Vagina (tissue), 2 donors: ENCODE measurements at places on chromosomes 1 and 21.

DNA sequence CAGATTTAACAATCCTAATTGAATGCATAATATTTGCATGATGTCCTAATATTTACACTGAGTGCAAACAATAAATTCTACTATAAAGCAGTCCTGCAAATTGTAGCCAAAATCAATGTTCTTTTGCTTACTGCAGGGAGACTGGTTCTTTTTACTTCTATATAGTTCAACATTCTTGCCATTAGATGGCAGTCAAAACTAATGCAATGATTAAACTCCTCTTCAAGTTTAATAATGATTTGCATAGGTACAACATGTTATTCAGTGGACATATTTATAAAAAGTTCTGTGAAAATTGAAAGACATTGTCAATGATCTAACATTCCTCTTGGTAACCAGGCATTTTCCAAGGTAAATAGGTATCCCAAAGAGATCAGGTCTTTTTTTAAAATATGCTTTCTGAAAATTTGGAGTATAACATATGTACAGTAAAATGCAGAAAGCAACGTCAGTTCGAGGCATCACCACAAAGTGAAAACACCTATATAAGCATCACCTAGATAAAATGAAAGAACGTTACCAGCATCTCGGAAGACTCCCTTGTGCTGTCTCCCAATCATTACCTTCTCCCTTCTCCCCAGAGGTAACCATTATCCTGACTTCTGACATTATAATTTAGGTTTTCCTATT is 9.8 kb upstream of the FNBP1L start:
- no peak for DNase-seq

DNA sequence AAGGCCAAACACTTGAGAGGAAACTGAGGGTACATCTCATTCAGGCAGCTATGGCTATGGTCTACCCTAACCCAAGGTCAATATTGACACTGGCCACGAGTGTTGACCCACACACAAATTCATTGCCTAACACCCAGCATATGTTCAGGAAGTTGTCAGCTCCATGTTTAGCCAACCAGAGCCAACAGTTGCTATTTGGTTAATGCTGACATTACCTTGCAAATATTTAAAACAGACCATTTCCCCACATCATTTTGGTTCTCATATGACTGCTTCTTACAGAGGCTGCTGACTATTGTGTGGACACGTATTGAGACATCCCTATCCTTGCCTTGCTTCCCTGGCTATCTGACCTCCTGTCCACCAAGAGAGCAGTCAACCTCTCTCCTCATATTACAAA is 97.3 kb downstream of the LMX1A start:
- no peak for DNase-seq

DNA sequence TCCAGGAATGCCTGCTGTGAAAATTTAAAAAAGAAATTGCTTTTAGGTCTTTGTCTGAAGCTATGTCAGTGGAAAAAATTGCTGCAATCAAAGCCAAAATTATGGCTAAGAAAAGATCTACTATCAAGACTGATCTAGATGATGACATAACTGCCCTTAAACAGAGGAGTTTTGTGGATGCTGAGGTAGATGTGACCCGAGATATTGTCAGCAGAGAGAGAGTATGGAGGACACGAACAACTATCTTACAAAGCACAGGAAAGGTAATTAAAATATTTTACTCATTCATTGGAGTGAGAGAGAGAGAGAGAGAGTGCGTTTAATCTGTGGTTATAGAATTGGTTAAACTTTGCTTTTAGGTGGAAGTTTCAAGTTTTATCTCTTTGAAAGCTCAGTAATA is 20.0 kb downstream of the CDC73 start:
- DNase-seq: no peak

DNA sequence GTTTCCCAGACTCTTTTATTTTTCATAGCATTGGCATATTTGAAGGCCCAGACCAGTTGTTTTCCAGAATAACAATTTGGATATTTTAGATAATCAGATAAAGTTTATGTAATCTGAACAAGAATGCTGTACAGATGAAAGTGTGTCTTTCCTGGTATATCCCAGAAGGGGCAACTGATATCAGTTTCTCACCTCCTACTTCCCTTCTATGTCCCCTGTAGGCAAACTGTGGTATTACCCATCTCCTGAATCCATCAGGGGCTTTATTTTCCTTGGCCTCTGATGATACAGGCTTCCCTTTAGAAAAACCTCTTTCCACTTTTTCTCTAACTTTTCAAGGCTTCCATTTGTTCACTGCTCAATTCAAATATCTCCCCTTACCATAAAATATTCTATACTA is 87.5 kb upstream of the RGS1 start:
- DNase-seq: no peak

DNA sequence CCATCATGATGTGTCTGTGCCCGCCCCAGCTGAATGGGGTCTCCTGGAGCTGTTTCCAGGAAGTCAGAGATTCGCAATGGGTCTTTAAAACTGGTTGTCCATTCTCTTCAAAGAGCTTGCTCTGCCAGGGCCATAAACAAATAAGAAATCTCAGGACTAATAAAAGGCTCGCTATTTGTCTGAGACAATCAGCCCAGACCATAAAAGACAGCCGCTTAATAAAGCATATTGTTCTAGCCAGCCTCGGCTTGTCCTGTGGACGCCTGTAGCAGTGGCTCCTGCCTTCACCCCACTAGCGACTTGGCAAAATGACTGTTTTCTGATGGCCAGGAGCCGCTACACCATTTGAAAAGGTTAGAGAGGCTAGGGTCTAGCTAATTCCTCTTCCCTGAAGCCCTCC is 20.6 kb upstream of the SELENON start:
- DNase-seq: no peak

- DNase-seq: no peak
Observed at GRCh38 chr1:41695118-41695745, 210.7 kb upstream of the EDN2 start.

GRCh38 chr1:167472752-167473521 is 45.4 kb downstream of the CD247 start:
- no peak for DNase-seq
